ENCODE measurements at places on chromosomes 4 and X.

DNA sequence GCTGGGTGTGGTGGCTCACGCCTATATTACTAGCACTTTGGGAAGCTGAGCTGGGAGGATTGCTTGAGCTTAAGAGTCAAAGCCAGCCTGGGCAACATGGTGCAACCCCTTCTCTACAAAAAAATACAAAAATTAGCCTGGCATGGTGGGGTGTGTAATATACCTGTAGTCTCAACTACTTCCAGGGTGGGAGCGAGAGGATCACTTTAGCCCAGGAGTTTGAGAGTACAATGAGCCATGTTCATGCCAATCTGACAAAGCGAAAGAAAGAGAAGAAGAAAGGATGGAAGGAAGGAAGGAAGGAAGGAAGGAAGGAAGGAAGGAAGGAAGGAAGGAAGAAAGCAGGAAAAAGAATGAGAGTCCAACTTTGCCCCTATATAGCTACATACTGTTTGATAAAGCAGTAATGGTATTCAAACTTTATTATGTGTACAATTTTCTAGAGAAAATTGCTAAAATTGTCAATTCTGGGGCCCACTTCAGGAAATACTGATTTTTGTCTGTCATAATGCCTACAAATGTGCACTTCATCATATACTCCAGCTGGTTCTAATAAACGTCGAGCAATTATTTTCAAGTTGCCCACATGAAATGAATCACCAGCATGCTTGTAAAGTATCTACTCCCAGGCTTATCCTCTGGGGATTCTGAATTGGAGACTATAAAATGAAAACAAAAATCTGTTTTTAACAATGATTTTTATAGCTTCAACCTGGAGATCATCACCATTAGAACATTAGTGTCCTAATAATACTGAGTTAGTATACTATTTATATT is 132.3 kb downstream of the NDST4 start:
- DNase-seq = no peak

GRCh38 chr4:104211657-104212056 is 283.0 kb downstream of the CXXC4 start:
- DNase-seq = no peak

GRCh38 chrX:74527350-74527749 is 87.1 kb downstream of the RLIM start:
- DNase-seq = no peak

- DNase-seq = no peak
Observed at GRCh38 chrX:28589046-28589445, 1.8 kb downstream of the IL1RAPL1 start.

DNA sequence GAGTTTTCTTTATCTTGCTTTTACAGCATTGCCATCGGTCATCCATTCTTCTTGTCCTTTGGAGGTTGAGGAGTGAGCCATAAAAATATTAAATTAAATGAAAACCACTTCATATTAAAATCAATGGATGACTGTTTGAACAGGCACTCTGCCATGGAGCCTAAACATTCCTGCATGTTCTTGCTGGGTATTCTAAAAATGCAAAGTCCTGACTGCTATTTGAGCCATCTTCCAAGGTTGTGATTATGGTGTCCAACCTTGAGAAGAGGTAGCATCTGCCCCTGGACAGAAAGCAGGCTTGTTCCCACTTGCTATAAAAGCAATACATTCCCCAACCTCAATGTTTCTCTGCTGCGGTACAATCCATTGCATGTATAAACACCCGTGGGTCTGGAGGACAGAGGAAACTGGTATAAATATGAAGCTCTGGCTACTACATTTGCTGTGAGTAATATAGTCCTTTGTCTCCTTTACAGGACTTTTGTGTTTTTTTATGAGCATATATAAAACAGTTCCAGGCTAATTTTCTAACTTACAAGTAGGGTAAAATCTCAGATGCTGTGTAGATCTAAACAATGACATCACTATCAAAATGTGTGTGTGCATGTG is 70.9 kb upstream of the FAT4 start:
- no peak for DNase-seq

- DNase-seq = no peak
Observed at GRCh38 chrX:117711782-117712181, 404.8 kb downstream of the KLHL13 start.

DNA sequence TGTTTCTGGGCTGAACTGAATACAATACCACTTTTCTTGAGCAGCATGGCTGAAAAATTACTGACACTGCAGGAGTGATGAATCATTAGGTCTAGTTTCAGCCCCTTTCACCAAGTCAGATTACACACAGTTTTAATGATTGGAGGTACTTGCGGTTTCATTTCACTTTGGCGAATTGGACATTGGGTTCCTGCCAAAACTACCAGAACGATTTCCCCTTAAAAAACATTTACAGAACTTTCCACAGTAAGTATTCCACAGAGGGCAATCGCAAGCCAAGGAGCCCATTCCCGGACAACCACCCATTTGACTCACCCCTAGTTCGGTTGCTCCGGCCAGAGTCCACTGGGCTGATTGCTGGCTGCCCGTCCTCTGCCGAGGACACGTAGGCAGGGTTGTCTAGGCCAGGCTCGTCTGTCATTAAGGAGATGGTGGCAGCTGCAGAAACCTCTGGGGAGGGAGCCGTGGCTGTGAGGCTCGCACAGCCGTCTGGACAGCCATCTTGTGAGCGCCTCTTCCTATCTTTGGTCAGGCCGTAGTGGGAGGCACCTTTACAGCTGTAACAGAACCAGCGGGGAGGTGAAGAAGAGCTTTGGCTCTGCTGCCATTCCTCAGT is 83.5 kb downstream of the LNX1 start:
- no peak for DNase-seq

DNA sequence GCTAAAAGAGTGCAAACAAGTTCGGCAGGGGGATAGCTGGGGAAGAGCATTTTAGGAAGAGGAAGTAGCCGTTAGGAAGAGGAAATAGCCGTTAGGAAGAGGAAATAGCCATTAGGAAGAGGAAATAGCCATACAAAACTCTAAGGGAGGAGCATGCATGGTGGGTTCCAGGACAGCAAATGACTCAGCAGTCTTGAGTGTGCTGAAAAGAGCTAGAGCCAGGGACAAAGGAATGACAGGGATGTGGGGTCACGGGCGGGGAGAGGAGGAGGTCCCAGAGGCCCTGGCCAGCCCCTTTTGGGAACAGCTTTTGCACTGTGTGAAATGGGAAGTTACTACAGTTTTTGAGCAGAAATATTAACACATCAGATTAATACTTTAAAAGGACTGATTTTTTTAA is 882.6 kb downstream of the TRIML1 start:
- DNase-seq = peak; percentile 9

DNA sequence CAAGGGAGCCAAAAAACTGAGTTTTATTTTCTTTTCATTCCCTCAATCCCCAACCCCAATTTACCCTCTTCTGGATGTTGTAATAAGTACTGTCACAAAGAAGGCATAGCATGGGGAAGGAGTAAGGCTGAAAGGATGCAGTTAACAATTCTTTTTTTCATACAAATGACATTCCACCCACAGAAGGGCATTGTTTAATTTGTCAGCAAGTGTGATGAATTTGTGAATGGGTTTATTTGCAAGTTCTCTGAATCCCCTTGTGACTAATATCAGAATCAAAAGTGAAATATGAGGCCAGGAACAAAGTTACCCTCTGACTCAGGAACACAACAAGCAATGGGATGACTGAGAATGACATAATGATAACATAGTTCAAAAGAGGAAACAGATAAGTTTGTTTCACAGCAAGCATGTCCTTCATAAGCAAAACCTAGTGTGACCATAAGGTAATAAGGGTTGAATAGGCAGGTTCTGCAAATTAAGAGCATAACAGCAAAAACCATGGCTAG is 2.1 kb downstream of the GEMIN8 start:
- peak; percentile 84 for DNase-seq

DNA sequence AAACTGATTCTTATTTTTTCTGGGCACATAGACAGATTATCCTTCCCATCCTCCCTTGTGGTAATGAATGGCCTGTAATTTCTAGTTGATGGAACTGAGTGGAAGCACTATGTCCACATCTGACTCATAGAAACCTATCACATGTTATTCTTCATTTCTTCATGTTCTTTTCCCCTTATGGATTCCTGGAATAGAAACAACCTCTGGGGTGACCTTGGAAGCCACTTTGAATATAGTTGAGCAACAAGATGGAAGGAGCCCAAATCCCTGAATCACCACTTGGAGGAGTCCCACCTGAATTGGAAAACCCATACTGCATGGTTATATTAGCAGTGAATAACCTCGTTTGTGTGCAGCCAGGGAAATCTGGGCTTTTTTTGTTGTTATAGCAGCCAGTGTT is 137.8 kb downstream of the MID1IP1 start:
- DNase-seq = no peak

- DNase-seq = peak; percentile 89
Observed at GRCh38 chr4:108010167-108010566, 20.5 kb downstream of the HADH start.

DNA sequence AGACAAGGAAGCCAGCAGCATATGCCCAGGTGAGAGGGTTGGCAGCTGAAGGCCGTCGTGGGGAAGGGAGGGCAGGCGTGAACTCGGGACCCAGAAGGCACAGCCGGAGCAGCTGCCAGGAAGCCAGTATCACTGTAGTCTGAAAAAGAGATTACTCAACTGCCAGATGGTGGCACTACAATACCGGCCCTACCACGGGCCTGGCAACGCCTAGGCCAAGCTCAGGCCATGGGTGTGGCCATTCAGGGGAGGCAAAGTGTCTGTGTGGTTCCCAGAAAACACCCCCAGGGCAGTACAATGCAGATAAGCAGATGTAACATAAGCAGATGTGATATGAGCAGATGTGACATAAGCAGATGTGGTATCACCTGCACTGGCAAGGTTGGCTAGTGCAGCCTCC is 236.0 kb downstream of the AFAP1 start:
- no peak for DNase-seq

DNA sequence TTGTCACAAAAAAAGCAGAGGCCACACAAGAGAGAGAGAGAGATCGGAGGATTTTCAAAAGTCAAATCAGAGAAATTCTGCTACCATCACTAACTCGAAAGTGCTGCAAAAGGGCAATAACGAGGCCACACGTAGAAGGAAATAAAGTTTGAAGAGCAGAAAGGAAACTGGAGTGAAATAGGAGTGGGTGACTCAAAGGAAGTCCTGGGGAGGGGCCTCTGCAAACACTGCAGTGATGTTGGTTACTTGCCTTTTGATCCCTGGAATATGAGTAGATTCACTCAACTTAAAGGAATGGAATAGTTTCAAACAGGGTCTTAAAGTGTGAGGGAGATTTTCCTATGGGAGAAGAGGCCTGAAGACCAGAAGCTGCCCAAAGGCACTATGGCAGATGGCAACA is 663.4 kb upstream of the LCORL start:
- DNase-seq = peak; percentile 21

DNA sequence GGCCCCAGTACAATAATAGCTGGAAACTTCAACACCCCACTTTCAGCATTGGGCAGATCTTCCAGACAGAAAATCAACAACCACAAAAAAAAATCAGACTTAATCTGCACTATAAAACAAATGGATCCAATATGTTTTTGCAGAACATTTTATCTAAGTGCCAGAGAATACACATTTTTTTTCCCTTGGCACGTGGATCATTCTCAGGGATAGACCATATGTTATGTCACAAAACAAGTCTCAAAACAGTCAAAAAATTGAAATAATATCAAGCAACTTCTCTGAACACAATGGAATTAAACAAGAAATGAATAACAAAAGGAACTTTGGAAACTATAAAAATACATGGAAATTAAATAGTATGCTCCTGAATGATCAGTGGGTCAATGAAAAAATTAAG is 576.3 kb downstream of the PCDH19 start:
- no peak for DNase-seq

GRCh38 chr4:24809815-24810405 is 14.5 kb downstream of the SOD3 start:
- peak; percentile 39 for DNase-seq

GRCh38 chr4:120718979-120719566 is 203.5 kb downstream of the PRDM5 start:
- DNase-seq = peak; percentile 54

DNA sequence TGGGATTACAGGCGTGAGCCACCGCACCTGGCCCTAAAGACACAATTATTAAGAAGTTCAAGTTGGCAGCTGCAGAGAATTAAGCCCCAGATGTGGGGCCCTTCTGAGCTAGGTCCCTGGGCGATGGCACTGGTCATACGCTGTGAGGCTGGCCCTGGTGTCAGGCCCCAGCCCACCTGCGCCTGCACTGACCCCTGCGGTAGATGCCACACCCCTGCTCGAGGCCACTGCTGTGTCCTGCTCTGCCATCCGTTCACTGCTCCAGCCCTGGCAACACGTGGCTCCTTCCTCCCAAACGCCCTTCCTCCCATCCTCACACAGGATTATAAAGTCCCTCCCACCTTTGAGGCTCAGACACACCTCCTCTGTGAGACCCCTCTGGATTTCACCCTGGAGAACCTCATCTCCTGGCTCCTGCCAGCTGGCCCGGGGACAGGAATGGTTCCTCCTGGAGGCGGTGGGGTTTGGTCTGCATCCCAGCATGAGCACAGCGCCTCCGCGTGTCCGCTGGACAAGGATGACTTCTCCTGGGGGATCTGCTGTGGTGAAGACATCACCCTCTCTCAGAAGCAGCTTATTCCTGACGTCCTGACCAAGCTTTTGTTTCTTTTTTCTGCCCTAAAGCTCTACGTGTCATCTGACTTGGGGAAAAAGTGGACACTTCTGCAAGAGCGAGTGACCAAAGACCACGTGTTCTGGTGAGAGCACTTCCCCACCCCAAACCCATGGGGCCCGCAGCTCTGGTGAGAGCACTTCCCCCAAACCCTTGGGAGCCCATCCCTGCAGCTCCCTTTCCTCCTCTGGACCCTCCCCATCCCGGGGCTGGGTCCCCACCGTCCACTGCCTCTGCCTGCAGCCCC is 219.0 kb upstream of the PSAPL1 start:
- DNase-seq = no peak

All from ELR (cell line).